ENCODE measurements at places on chromosomes 5 and 9.

DNA sequence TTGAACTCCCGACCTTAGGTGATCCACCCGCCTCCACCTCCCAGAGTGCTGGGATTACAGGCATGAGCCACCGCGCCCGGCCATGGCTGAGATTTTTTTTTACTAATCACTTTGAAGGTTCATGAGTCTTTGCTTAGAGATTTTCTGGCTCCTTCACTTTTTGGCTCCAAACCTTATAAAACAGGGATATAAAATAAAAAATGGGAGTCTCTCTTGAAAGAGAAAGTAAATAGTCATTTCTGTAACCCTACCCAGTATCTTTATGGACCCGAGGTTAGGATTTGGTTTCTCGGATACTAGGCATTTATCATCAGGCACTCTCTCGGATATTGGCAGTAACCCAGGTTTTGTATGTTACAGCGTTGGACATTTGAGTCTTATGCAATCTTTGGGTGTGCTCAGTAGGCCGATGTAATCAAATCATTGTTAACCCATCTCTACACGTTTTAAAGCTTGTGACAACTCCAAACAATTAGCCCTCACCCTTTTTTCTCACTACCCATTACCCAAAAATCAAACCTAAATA lies 25.3 kb downstream of the STXBP1 start:
- no peak for DNase-seq

GRCh38 chr5:147645197-147645596 lies 135.3 kb upstream of the DPYSL3 start:
- DNase-seq = no peak

GRCh38 chr5:115932991-115933390 lies 29.3 kb upstream of the LVRN start:
- no peak for DNase-seq

GRCh38 chr9:31390403-31391025 lies 993.9 kb upstream of the ACO1 start:
- DNase-seq = no peak

DNA sequence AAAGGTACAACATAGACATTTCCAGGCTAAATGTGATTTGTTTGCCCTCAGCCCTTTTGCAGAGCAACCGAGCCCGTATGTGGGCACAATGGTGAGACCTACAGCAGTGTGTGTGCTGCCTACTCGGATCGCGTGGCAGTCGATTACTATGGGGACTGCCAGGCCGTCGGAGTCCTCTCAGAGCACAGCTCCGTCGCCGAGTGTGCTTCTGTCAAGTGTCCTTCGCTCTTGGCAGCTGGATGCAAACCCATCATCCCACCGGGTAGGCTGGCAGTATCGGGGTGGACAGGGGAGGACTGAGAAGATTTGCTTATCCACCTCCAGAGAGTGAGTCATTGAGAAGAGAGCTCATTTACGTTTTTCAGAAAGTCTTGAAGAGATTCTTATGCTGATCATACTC lies 17.8 kb upstream of the GLIPR2 start:
- DNase-seq = no peak

GRCh38 chr9:98085944-98086343 lies 29.4 kb downstream of the NANS start:
- no peak for DNase-seq

- no peak for DNase-seq
Observed at GRCh38 chr5:21051945-21052344, 1063.9 kb upstream of the CDH18 start.

GRCh38 chr5:180648658-180649296 lies 623 bp downstream of the FLT4 start:
- DNase-seq = no peak

- no peak for DNase-seq
Observed at GRCh38 chr9:6777213-6777902, 19.6 kb downstream of the KDM4C start.

DNA sequence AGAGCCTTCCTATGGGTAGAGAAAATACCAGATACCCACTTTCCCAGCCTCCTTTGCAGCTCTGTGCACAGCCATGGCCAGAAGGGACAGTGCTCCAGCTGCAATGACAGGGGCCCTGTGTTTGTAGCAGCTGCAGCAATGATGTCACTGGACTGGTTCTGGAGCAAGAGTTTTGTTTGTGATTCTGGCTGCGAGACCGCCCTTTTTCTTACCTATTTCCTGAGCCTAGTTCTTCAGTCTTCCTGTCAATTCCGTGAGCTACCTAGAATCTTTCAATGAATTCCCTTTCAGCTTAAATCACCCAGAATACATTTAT lies 10.0 kb upstream of the BOD1 start:
- no peak for DNase-seq

- no peak for DNase-seq
Observed at GRCh38 chr5:68066277-68066955, 149.1 kb upstream of the PIK3R1 start.

Data from stimulated activated CD4-positive, alpha-beta T cell treated with anti-CD3 and anti-CD28 coated beads, TNF-alpha, amount 100 ng/mL, for 4 hours (primary cell).